ENCODE measurements at places on chromosomes 1 and 21. TPM values are rescaled to one million over a fixed set of nuclear protein-coding genes. Genes with fewer than 3 reads are reported as not detected.
A peak's percentile ranks its signal among the peaks of the same experiment; 100 is the strongest.

GRCh38 chr1:119674835-119675289, 26.8 kb upstream of the ZNF697 start:
- DNase-seq = peak; percentile 46

DNA sequence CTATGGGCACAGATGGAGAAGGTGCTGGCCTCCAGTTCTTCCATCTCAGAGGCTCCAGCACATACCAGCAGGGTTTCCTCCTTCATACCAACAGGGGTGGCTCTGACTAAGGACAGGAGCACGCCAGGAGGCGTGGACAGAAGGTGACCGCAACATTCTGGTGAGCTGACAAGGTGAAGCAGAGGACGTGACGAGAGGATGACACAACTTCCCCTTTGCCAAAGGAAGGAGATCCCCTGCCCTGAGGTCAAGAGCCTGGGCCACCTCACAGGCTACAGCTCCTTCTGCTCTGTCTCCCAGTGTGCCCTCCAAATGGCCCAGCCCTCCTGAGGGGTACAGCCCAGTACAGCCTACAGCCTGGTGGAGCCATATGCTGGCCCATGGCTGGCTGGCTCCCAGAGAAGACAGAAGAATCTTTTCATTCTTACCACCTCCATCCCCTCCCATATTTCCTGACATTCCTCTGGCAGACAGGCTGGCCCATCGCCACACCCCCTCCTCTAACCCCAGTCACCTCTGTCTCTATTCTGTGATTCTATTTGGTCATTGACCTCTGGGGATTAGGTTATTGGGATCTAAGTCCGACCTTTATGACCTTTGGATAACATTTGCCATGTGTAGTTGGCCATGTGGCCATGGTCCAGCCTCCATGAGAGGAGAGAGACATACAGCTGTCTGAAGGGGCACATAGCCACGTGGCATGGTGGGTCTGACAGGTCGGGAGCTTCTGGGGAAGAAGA, 5.1 kb upstream of the LAMB3 start:
- no peak for DNase-seq

GRCh38 chr1:163178628-163179027, 24.1 kb downstream of the RGS5 start:
- no peak for DNase-seq

Gene STUM
- 2.4 TPM for total RNA-seq

DNA sequence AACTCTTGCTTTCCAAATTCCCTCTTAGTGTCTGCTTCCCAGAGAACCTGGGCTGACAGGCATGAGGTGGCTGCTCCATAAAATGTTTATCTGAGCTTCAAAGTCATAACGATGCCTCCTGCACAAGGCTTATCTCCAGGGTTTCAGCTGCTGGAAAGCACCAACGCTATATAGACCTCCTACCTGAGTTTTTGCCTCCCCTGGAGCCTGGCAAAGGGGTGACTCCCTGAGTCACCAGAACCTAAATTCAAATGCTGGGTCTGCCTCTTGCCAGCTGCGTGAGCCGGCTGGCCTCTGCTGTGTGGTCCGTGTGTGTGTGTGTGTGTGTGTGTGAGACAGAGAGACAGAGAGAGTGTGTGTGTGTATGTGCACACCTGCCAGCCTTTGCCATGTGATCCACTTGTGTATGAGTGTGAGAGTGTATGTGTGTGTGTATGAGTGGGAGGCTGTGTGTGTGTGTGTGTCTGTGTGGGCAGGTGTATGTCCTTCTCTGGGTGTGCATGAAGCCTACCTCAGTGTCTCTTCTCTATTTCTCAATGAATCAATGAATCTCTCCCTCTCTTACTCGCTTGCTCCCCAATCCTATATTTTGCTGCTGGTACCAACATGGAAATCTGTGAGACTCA, 714.9 kb downstream of the MATN1 start:
- no peak for DNase-seq

GRCh38 chr1:1858382-1859086, 32.4 kb downstream of the GNB1 start:
- DNase-seq = peak; percentile 86

DNA sequence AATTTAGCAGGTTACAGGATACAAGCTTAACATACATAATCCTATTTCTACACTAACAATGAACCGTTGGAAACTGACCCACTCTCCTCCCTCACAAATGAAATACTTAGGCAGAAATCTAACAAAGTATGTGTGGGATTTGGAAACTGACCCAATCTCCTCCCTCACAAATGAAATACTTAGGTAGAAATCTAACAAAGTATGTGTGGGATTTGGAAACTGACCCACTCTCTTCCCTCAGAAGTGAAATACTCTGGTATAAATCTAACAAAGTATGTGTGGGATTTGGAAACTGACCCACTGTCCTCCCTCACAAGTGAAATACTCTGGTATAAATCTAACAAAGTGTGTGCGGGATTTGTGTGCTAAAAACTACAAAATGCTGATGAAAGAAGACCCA, 60.3 kb downstream of the TRAF5 start:
- no peak for DNase-seq

Gene LYPD8
- total RNA-seq = not detected

- no peak for DNase-seq
These were observed 1.4 kb downstream of the SLC22A15 start for GRCh38 chr1:115977499-115978258.

Gene FAM72C
- total RNA-seq = 0.59 TPM

Gene LGALS8
- total RNA-seq = 90.4 TPM

Gene MATN1
- total RNA-seq = 1.4 TPM

GRCh38 chr1:113818578-113818977, 6.3 kb upstream of the RSBN1 start:
- DNase-seq = no peak

GRCh38 chr1:150706091-150706490, 9.1 kb upstream of the GOLPH3L start:
- DNase-seq = no peak

Gene GDAP2
- total RNA-seq = 22.2 TPM

Gene NFIA
- total RNA-seq = 47.7 TPM

DNA sequence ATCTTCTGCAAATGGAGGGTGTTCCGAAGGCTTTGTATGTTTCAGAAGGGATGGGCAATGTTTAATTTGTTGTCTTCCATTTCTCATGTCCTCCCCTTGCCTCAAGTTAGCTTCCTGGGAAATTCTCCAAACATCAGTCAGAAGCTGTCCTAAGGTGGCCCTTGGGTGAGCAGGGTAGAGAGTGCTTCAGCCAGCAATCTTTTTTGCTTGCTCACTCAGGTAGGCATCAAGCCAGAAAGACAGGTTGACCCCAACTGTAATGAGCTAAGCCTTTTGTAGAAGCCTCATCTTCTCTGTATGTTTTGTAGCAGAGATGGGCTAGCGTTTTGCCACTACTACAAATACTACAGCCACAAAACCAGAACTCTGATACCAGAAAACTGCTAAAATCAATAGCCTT, 321.5 kb upstream of the FAM78B start:
- DNase-seq = no peak

- DNase-seq = no peak
These were observed 41.0 kb upstream of the ID3 start for GRCh38 chr1:23600283-23600682.

Gene C1orf226
- 1.5 TPM for total RNA-seq

DNA sequence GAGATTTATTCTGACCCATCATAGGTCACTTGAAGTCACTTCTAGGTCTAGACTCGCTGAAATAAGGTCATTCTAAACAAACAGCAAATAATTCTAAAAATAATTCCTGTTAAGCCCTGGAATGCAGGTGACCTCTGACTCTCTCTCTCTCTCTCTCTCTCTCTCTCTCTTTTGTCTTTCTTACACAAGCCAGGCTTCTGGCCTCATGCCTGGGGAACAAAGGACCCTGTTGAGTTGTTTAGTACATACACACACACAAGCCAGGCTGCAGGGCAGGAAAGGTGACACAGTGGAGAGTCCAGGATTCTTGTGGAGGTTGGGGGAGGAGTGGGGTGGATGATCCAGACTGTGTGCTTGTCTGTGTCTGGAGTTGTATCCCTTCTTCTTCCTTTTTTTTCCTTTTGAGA, 4.0 kb upstream of the MEX3A start:
- no peak for DNase-seq

Gene KRTAP21-2
- 1.3 TPM for total RNA-seq
